Right forelimb (tissue), 1 donor: ENCODE measurements at places on chromosomes 16 and 17.

- DNase-seq: no peak
Observed at GRCh38 chr17:48616717-48617470, 1.8 kb upstream of the HOXB8 start.

DNA sequence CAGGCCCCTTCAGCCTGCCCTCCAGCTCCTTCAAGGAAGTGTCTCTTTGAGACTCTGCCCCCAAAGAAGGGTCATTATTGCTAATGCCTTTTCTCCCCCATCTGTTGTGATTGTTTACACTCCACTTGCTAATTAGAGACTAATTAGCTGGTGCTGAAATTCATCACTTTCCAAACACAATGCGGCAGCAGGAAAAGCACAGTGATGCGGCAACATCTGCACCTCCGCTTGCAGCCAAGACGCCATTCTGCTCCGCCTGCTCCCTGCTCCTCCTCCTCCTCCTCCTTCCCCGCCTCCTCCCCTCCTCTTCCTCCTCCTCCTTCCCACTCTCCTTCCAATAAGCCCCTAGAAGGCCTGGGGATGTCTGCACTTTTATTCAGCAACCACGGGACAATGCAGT is 110.5 kb downstream of the SDK2 start:
- DNase-seq: no peak

DNA sequence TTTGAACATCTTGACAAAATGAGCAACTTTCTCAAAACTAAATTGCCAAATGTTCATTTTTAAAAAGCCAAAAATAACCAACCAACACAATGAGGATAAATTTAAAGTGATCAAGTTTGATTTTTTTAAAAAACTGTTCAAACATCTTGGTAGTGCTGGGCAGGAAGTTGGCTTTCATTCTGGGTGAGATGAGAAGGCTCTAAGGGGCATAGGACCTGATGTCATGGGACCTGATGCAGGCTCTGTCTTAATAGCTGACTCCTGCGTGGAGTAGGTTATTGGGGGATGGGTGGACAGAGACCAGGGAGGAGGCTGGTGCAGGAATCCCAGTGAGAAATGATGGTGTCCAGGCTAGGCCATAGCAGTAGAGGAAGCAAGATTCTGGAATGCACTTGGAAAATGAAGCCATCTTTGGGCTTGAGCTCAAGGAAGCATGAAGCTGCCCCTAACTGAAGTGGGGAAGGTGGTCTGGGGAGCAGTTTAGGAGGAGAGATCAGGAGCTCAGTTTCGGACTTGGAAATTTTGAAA is 20.4 kb downstream of the NLRC5 start:
- DNase-seq: no peak

- DNase-seq: no peak
Observed at GRCh38 chr17:19409509-19409908, 1.5 kb upstream of the RNF112 start.

- DNase-seq: no peak
Observed at GRCh38 chr17:32445074-32445415, 735 bp downstream of the PSMD11 start.

- DNase-seq: no peak
Observed at GRCh38 chr17:71921796-71922195, 199.0 kb upstream of the SOX9 start.
